Liver (tissue), 10 donors: ENCODE measurements at places on chromosomes 12 and 14.

DNA sequence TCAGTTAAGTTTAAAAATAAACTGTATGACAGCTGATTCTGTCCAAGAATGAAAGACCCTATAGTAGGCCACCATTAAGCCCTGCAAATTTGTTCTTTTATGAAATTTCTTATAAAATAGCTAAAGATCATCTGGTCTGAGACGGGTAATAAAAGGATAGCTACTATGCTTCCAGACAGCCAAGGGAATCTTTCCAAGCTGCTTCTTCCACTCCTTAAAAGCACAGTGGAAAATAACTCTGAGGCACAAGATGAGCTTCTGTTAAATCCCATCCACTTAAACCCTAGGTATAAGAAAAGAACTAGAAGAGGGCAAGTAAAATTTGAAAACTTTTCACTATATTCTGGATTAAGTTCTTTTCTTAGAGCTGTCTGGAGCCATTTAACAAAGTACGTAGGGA is 194.3 kb downstream of the CAPZA3 start:
- no peak for DNase-seq

DNA sequence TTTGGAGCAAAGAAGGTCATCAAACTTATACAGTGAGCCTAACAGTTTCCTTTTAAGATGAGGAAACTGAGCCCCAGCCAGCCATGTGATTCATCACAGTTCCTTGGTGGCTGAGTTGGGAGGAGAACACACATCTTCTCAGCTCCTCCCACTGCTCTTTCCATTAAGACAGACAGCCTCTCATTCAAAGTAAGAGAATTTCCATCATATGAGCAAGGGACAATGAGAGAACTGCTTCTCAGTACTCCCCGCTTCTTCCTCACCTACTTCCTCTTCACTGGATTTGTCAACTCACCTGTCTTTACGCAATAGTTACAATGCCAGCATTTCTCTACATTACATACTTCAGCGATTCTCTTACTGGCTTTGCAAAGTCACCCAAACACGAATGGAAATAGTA is 2.2 kb downstream of the IFNG start:
- DNase-seq: no peak

DNA sequence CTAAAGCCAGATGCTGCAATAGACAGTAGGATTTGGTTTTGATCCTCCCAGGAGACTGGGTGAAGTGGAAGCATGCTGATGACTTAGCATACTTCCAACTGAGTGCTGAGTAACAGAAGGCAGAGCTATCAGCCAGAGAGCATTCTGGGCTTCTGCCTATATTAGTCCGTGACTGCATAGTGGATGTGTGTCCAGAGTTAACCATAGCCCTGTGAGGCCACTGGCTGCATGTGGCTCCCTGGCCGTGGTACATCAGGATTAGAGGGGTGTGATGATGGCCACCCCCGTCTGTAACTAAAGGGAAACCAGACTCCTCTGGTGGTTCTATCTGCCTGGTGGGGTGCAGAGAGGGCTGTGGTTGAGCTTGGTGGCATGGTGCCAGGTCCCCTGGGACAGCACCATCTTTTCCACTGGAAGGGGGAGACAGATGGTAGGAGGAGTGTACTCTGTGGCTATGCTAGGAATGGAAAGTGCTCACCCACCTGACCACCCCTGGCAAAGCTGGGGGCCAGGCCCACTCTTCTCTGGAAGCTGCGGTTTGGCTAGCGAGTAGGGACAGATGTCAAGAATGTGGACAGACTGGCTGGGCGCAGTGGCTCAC is 27.4 kb downstream of the ABCD4 start:
- no peak for DNase-seq

- DNase-seq: no peak
Measured at GRCh38 chr12:82357340-82357739, 847 bp downstream of the CCDC59 start.

GRCh38 chr14:48954446-48954845 is 631.7 kb downstream of the RPS29 start:
- DNase-seq: no peak

DNA sequence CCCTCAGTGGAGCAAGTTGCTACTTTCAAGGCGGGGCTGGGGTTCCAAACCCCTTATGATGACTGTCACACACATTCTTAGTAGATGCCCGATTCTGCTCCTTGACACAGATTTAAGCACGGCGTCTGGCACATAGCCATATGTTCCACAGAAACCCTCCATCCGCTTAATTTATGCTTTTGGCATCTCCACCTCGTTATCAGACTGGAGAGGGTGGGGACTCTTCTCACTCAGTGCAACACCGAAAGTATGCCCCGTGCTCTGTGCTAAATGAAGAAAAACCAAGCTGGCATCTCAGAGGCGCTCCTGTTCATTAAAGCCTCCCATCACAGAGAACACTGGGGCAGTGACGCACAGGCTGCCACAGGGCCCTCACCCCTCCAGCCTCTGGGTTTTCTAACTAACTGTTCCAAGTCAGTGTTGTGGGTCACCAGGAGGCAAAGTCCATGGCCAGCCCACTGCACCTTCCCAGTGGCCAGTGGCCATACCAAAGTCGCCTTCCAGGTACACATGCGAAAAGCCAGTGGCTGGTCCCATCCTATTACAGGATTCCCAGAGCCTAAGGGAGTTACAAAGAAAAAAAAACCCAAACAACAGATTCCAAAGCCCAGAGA is 27.3 kb downstream of the CCDC88C start:
- DNase-seq: no peak

GRCh38 chr12:48615681-48616080 is 45.8 kb upstream of the LALBA start:
- DNase-seq: no peak

GRCh38 chr14:22200977-22201605 is 387.9 kb downstream of the DAD1 start:
- no peak for DNase-seq

- DNase-seq: no peak
Measured at GRCh38 chr14:103530390-103530789, 1.4 kb downstream of the TRMT61A start.

- no peak for DNase-seq
Measured at GRCh38 chr14:91573894-91574837, 64.1 kb upstream of the PPP4R3A start.
